Vagina (tissue), 2 donors: ENCODE measurements at places on chromosomes 16 and 17.

- no peak for DNase-seq
These were observed 658 bp downstream of the CACNG4 start for GRCh38 chr17:66964930-66965800.

GRCh38 chr17:7579834-7580603 lies 581 bp downstream of the CD68 start:
- DNase-seq: no peak

DNA sequence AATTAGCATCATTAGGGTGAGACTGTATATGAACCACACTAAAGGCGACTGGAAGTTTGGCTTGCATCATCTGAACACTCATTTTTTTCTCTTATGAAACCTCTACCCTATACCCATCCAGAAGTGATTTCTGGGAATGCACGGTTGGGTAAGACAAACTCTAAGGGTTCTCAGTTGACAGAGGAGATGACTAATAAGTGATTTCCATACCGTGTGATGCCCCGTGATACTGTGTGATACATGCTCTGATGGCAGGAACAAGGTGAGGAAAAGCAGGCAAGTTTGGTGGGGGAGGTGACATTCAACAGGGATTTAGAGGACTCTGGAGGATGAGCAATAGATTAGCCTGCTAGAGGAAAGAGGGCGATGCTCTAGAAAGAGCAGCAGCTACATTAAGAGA lies 156.4 kb upstream of the CCL2 start:
- DNase-seq: peak; percentile 6

DNA sequence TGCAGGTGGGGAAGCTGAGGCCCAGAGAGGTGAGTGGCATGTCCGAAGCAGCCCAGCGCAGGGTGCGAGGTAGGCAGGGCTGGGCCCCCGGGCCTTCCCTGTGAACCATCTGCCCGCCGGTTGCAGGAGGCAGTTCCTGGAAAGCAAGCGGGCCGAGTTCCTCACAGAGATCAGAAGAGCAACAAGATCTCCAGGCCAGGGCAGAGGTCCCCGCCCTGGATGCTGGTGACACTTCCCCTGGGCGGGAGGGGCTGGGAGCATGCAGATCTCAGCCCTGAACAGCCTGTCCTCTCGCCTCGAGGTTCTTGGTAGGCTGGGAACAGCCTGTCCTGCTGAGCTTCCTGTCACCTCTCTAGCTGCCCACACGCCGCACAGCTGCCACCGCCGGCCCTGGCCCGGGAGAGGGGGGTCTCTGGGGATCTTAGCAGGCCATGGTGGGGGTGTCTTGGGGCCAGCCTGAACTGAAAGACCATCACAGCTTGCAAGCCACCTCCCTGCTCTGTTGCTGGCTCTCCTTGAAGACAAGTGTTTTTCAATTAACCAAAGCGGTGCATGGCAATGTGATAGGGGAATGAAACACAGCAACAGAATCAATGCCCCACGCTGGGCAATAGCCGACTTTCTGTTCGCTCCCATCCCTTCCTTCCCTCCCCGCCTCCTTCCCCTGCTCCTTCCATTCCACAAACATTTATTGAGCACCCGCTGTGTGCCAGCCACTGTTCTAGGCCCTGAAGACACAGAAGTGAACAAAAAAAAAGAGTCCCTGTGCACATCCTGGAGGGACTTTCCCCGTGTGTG lies 31.7 kb downstream of the SOCS1 start:
- DNase-seq: no peak

DNA sequence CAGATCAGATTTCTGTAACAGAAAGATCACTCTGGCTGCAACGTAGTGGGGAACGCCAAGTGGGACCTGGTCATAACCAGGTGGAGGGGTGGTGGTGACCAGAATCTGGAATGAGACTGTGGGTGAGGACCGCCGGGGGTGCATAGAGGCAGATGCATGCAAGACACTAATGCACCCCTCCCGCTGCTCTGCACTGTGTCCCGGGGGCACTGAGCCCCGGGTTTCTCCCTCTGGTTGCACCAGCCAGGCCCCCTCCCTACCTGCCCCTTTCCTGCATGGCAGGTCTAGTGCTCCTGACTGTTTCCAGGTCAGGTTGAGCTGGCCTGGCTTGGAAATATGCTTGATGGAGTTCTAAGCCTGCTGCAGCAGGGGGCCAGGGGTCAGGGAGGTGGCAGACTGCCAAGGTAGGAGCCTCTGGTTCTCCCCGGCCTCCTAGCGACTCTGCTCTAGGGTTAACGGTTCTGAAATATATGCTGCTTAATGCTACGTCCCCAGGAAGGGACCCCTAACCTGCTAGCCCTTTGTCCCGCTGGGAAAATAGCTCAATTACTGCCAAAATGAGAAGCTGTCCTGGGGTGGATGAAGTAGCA lies 94.3 kb downstream of the SDK2 start:
- no peak for DNase-seq

- DNase-seq: no peak
These were observed 1.9 kb upstream of the NFAT5 start for GRCh38 chr16:69563605-69564580.

- no peak for DNase-seq
These were observed 782 bp downstream of the FAM83G start for GRCh38 chr17:19003543-19004420.

GRCh38 chr17:64254755-64255154 lies 8.3 kb downstream of the TEX2 start:
- DNase-seq: no peak

DNA sequence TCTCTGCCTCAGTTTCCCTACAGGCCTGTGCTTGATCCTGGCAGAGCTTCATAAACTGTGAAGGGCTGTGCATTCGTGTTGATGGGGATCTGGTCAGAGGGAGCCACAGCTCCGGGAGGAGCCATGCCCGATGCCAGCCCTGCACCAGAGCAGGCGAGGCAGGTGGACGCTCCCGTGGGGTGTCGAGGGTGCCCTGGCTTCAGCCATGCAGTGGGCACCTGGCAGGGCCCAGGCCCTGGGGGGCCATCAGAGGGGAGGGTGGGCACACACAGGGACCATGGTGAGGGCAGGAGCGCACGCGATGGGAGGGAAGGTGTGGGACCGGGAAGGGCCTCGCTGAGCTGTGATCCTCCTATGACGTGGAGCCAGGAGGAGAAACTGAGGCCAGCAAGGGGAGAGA lies 22.0 kb downstream of the ZFPM1 start:
- DNase-seq: no peak

- no peak for DNase-seq
These were observed 18.8 kb upstream of the LASP1NB start for GRCh38 chr17:38906460-38907228.

DNA sequence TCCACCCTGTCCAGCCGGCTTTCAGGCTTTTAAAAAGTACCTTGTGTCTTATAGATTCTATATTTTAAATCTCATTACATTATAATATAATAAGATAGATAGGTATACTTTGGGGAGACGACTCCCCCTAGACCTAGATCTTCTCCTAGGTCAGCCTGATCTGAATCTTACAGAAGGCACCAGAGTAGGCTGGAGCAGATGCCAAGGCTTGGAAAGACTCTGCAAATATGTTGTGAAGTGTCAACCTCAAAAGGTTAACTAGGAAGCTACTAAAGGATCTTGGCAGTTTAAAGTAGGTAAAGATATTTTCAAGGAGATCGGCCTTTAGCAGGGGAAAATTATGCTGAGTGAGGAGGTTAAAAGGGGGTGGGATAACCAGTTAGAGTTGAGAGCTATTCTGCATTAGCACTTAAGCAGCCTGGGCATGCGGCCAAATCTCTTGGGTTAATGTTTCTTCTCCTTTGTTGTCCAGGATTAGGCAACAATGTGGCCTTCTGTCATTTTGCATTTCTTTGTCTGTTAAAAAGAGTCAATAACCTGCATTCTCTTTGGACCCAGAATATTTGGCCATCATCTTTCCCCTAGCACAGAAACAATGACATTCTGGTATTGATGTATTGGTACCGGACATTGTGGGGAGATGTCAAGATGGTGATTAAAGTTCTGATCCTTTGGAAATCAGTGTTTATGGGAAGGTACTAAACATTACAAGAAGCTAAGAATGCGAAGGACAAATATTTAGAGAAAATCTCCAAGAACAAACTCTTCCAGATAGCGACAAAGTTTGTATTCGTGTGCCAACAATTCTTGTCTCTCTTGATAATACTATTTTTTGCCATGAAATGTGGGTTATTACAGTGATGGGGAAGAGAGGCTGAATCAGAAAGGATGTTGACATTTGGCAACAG lies 51.2 kb upstream of the DHX40 start:
- DNase-seq: no peak

DNA sequence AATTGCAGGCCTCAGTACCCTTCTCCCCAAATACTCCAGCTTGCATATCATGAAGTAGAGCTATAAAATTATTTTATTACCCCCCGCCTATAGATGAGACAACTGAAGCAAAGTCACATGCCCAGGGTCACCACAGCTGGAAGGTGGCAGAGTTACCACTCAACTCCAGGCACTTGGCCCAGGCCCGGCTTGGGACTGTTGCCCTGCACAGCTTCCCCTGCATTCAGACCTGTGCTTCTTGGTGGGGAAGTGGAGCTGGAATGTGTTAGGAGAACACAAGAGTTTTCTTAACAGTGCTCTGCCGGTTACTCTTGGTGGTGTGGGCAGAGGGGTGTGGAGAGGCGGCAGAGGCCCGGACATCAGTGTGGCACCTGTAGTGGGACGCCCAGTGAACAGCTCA lies 149.3 kb downstream of the SOCS1 start:
- no peak for DNase-seq

- DNase-seq: no peak
These were observed 426.6 kb downstream of the HAPSTR1 start for GRCh38 chr16:9518051-9518450.

DNA sequence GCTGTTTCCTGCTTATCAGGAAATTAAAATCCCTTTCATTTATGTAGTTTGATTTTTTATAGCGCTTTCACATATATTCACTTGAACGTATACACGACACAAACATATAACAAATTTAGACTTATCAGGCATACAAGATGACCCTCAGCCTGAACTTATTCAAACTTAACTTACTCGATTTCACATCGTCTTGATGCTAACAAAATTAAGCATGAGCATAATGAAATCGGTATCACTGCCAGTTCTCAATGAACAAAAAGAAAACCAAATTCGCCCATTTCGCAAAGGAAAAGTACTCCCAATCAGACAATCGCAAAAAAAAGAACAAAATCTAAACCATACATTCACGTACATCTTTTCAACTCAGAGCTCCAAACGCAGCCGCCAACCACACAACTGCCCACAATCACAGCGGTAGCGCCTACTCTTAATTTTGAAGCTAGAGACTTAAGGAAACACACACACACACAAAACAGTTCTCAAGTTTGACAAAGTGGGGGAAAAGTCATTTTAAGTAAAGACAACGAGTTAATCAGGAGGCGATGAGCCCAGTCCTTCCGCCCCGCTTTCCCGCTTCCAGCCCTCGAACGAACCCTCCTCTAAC lies 1.1 kb downstream of the GJC1 start:
- DNase-seq: no peak

GRCh38 chr17:14904386-14904785 lies 360.7 kb downstream of the PMP22 start:
- no peak for DNase-seq

DNA sequence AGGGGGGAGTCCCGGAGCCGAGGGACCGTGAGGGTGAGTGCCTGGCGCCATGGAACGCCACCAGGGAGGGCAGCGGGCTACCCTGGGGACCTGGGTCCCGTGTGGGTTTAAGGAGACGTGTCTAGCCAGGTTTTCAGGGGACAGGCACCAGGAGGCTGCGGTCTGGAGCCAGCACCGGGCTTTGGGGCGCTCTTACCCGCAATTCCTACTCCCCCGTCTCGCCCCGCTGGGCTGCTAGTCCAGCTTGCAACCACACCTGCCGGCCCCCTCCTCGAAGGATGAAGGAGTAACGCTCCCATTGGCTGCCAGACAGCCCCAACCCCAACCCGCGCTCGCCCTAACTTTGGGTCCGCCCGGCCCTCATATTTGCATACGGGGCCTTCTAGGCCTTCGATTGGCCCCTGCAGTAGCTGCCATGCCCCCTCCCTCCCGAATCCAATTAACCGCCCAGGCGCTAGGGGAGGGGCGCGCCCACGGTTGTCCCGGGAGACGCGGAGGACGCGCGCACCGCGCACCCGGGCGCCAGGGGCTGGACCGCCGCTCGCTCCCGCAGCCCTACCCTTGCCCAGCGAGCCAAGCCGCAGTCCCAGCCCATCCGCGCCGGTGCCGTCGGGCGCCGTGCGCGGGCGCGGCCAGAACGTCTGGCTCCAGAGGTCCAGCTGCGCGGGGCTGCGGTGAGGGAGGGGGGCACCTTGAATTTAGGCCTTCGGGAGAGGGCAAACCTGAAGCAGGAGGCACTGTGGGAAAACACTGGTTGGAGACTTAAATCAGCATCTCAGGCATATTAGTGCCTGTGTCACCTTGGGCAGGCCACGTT lies at the start of gene TTLL6:
TTLL6 (minus strand) TSS at position 456 of the 817 bp plus-strand sequence; CDS start at position 299, 157 bp downstream.
- DNase-seq: no peak

- no peak for DNase-seq
These were observed 219.0 kb downstream of the FTO start for GRCh38 chr16:53922807-53923571.

GRCh38 chr17:77837917-77838316 lies 120.6 kb upstream of the TNRC6C start:
- no peak for DNase-seq

DNA sequence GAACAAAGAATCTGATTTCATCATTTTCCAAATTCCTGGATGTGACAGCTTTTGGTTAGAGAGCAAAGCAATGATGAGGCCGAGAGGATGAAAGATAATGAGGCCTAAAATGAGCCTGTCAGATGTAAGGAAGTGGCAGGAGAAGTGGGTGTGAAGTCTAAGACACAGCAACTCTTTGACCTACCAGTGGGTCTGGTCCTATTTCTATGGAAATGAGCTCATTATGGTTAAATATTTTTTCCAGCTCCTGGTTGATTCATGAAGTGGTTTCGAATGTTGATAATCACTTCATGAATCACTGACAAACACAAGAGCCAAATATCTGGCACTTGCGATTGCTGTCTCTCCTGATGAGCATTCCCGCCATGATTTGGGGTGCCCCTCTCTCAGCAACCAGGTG lies 273.3 kb upstream of the CDH5 start:
- no peak for DNase-seq

DNA sequence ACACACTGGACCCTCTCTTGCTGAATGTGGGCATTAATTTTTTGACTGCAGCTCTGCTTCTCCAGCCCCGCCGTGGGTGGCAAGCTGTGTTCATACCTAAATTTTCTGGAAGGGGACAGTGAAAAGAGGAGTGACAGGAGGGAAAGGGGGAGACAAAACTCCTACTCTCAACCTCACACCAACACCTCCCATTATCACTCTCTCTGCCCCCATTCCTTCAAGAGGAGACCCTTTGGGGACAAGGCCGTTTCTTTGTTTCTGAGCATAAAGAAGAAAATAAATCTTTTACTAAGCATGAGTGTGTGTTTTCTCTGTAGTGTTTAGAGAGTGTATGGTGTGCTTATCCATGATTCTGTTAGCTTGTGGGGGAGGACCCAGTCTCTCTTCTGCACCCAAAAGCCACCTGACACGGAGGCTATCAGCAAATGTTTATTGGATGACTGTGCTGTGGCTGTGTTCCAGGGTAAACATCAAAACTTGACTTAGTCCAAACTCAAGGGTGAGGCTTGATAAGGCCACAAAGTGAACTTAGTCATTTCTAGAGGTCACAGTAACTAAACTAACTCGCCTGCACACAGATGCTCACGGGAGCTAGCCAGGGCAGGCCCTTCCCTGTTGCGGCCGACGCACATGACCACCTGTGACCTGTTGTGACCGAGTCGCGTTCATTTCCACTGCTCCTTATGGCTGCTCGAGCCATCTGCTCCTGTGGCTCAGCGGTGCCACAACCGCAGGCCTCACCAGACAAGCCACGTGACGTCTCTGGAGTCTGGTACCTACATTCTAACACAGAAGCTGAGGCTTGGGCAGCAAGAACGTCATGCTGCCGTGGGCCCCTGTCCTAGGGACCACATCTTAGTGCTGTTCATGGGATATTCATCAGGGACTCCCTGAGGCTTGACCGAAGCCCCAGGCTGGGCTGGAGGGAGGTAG lies 9.8 kb upstream of the MED11 start:
- DNase-seq: no peak

- DNase-seq: no peak
These were observed 14.1 kb downstream of the IGFBP4 start for GRCh38 chr17:40457369-40457768.
